ENCODE measurements at places on chromosomes 4 and X. TPM values are rescaled to one million over a fixed set of nuclear protein-coding genes. Genes with fewer than 3 reads are reported as not detected.

The MAP9 gene
- 12.4 TPM for total RNA-seq

GRCh38 chr4:121253961-121254360 is 89.8 kb upstream of the TNIP3 start:
- H3K4me3 ChIP-seq: no peak overlapping the region
- no peak for DNase-seq
- no peaks in the 10 kb centered on the region for H3K27me3 ChIP-seq
- H3K27ac ChIP-seq: peak overlapping the region; percentile 51

DNA sequence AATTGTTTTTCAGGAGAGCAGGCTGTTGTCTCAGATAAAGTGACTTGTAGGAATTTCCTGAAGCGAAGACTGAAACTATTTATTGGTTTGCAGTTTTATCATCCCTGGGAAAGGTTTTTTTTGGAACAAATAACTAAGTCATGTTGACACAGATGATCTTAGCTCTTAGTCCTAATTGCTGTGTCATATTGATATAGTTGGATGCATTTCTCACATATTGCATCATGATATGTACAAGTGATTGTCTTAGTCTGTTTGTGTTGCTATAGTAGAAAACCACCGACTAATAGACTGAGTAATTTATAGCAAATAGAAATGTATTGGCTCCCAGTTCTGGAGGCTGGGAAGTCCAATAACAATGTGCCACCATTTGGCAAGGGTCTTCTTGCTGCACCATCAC is 397.5 kb upstream of the PPP1R2C start:
- no peak for DNase-seq
- H3K36me3 ChIP-seq: no peaks in the 10 kb centered on the region
- no peak overlapping the region for H3K27ac ChIP-seq
- no peaks in the 10 kb centered on the region for H3K27me3 ChIP-seq
- no peaks in the 10 kb centered on the region for H3K4me1 ChIP-seq
- H3K4me3 ChIP-seq: no peak overlapping the region

GRCh38 chr4:85964298-85964697 is 395.6 kb downstream of the MAPK10 start:
- H3K4me1 ChIP-seq: no peaks in the 10 kb centered on the region

The PIN4 gene
- 3.3 TPM for total RNA-seq

The ATP11C gene
- total RNA-seq: 17.8 TPM

The S100G gene
- total RNA-seq: not detected

GRCh38 chr4:13530823-13531624 is 13.3 kb downstream of the NKX3-2 start:
- peaks cover 47% of the 10 kb centered on the region for H3K4me1 ChIP-seq
- no peaks in the 10 kb centered on the region for H3K27me3 ChIP-seq
- no peak for DNase-seq
- H3K36me3 ChIP-seq: no peaks in the 10 kb centered on the region
- H3K4me3 ChIP-seq: no peak overlapping the region

DNA sequence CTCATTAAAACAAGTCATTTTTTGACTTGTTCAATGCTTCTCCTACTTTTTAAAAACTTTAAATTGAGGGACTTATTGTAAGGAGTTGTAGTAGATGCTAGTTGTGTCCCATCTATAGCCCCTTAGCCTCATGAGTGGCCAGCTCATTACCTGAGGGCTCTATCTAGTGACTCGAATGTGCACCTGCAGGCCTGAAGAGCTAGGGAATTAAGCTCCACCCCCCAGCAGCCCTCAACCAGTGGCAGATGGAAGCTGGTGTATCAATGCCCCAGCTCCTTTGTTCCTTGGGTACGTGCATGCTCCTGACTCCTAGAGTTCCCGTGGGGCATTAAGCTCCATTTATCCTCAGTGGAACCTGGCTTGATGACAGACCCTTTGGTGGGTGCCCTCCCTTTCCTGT is 146.7 kb upstream of the FAM9B start:
- H3K36me3 ChIP-seq: no peaks in the 10 kb centered on the region
- H3K4me1 ChIP-seq: no peaks in the 10 kb centered on the region
- H3K27me3 ChIP-seq: no peaks in the 10 kb centered on the region
- DNase-seq: no peak

The KLKB1 gene
- 0.89 TPM for total RNA-seq
